AG09319 (cell line): ENCODE measurements at places on chromosomes 3 and 15.

DNA sequence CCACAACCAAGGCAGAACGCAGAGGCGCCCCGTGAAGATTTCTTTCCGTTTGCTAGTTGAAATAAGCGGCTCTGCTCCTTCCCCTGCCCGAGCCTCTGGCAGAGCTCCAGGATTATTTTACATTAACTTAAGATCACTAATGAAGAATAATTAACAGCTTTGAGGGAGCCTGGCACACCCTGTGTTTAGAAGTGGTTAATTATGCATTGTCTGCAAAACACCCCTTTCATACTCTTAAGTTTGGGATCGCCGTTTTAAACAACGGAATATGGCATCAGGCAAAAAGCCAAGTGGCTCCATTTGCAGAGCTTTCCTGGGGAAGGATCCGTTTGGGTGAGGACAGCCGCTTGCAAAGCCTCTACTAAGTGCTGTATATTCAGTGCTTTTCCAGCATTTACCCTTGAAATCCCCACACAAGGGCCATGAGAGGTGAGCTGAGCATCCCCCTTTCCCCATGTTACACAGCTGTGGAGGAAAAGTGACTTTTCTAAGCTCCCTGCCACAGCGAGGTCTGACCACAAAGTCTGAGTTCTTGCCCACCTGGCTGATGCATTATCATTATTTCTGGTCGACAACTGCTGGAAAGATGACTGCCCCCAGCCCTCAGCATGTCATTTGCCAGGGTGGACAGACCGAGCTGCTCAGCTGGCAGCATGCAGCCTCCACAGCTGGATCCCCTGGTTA, 33.9 kb downstream of the IQSEC1 start:
- DNase-seq: no peak

DNA sequence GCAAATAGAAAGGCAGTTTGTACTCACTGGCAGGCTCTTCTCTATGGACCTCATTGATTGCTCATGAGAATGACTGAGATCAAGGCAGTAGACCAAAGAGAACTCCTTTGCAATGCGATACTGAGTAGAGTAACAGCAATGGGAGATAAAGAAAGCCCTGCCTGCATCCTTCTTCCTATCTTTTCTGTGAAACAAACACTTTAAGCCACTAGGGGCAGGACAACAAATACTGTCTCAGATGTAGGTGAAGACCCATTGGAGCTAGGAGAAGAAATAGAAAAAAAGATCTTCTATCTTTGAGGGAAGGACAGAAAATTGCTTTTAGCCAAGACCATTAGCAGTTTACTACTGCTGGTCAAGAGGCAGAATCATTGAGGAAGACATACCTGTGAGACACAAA, 117.6 kb upstream of the IGSF10 start:
- DNase-seq: no peak

- DNase-seq: no peak
These were observed 642 bp downstream of the SCAP start for GRCh38 chr3:47475029-47475569.

GRCh38 chr15:60563539-60564404, 84.8 kb upstream of the ICE2 start:
- no peak for DNase-seq

- DNase-seq: no peak
These were observed 30.7 kb downstream of the CD200R1L start for GRCh38 chr3:112815981-112816380.

DNA sequence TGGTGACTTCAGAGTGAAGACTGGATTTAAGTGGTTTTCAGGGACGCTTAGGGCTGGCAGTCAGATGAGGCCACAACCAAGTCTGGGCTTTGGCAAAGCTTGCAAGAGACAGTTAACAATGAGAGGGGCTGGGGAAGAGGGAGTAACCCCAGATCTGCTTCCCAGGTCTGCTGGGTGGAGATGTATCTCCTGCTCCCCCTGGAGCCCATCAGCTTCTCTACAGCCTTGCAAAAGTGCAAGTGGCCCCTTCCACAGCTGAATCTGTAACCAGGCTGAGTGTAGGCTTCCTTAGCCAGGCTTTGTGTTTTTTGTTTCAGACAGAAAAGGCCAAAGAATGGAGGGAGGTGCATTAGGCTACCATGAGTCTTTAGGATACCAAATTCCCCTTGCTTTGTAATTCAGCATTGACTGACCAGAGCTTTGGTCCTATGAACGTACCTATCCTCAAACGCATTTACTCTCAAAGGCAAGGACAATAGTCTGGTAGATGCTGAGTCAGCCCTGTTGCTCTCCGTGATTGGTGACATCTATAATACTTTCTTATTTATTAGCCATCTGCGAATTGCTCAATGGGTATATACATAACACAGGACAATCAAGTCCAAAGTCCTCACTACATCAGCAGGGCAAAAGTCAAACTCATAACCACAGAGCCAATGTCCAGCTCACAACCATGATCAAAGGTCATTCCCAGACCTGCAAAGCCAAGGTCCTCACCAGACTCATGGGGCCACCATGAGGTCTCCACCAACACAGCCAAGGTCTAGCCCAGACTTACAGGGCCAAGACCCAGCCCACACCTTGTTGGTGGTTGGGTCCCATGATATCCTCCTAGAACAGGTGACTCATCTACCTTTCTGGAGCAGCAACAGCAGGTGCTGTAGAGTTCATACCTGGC, 17.1 kb downstream of the CCDC13 start:
- no peak for DNase-seq

GRCh38 chr3:151203051-151203420, at the start of gene GPR171:
Gene GPR171, minus strand, starts transcription at chr3:151203216. Its CDS starts 3,830 bp downstream, at chr3:151199386.
- DNase-seq: no peak

GRCh38 chr3:183123891-183124290, 24.6 kb upstream of the MCCC1 start:
- no peak for DNase-seq

GRCh38 chr3:47984075-47984728, 32.0 kb downstream of the MAP4 start:
- DNase-seq: peak; percentile 56

GRCh38 chr15:39181056-39181747, 399.7 kb upstream of the THBS1 start:
- no peak for DNase-seq

DNA sequence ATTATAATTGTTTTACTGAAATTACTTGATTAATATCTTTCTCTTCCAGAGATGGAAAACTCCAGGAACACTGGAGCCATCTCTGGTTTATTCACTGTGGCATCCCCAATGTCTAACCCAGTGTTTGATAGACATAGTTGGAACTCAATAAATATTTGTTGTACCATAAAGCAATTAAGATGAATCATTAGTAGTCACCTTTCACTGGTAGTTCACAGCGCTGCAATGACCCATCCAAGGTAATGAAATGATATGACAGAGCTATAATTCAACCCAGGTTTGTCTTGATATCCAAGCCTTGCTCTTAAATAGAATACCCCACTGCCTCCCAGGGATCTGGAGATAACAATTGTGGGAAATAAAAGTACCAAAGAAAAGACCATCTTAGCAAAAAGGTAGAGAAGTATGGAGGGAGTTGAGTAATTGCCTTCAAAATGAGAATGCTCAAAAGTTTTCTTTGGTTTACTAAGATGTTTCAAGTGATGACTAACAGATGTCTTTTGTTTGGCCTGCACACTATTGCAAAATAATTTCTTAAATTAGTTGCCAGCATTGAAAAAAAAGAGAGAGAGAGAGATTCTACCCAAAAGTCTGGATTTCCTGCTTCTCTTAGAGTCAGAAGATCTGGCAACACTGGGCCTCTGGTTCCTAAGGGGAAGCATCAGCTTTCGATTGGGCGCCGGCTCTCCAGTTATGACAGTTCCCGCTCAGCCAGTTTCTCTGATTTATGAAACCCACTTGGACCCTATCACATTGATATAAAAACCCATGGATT, 348.5 kb downstream of the ERC2 start:
- DNase-seq: peak; percentile 72

- DNase-seq: no peak
These were observed 474.8 kb upstream of the GBE1 start for GRCh38 chr3:82236257-82236656.

- DNase-seq: no peak
These were observed 31.8 kb upstream of the MYZAP start for GRCh38 chr15:57559875-57560274.

DNA sequence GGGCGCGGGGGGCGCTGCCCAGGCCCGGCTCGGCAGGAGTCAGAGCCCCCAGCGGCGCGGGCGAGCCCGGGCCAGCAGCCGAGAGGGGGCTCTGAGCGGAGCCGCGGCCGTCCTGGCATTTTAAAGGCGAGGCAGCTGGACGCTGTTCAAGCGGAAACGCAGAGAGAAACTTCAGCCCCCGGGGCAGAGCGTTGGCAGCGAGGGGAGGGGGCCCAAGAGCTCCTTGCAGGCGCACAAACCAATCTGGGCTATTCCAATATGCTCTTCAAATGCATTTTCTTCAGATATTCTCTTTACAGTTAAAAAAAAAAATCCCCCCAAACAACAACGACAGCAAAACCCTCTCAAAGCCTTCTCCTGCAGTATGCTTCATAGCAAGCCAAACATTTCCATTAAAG, at the start of gene CTXND1:
CTXND1 (minus strand) TSS at position 93 of the 398 bp plus-strand sequence. CDS start 50,264 bp downstream, outside the sequence.
- no peak for DNase-seq

DNA sequence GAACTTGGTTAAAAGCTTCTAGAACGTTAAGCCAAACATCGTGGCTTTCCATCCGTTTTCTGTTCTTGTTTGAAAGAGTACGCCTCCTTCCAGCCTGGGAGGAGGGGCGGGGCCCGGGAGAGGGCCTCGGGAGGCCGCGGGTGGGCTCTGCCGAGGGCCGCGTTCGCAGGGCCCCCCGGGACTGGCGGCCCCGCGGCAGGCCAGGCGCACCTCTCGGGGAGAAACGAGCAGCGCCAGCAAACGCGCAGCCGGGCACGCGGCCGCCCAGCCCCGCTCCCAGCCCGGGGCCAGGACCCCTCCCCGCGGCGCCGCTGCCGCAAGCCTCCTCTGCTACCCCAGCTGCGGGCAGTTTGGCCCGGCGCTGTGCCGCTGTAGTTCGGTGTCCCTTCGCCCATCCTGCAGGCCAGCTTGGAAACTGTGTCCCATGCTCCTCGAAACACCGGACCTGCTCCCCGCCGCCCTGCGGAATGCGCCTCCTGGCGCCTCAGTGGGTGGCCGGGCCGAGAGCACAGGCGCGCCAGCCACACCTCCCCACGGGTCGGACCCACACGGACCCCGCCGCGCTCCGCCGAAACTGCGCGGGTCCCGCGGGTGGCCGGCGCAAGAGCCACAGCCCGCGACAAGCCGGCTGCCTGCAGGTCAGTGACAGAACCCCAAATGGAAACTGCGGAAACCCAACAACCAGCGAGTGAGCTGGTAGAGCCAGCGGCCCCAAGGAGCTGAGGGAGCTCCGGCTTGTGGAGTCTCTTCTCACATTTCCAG, 2.3 kb downstream of the OCA2 start:
- DNase-seq: no peak

DNA sequence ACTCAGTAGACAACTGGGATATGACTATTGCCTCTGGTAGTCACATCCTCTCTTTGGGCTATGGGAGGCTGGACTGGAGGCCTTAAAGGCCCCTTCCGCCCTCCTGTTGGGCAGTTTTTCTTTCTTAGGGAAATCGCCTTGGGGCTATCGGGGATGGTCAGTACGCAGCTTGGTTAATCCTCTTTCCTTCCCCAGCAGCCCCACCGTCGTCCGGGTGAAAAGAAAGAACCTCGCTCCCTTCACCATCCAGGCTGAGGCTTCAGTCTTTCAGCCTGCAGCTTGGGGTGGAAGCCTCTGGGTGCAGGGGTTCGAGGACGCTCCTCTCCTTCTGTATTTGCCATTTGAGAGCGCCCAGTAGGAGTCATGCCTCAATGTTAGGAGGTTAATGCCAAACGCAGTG, 641 bp upstream of the ST6GAL1 start:
- DNase-seq: no peak

DNA sequence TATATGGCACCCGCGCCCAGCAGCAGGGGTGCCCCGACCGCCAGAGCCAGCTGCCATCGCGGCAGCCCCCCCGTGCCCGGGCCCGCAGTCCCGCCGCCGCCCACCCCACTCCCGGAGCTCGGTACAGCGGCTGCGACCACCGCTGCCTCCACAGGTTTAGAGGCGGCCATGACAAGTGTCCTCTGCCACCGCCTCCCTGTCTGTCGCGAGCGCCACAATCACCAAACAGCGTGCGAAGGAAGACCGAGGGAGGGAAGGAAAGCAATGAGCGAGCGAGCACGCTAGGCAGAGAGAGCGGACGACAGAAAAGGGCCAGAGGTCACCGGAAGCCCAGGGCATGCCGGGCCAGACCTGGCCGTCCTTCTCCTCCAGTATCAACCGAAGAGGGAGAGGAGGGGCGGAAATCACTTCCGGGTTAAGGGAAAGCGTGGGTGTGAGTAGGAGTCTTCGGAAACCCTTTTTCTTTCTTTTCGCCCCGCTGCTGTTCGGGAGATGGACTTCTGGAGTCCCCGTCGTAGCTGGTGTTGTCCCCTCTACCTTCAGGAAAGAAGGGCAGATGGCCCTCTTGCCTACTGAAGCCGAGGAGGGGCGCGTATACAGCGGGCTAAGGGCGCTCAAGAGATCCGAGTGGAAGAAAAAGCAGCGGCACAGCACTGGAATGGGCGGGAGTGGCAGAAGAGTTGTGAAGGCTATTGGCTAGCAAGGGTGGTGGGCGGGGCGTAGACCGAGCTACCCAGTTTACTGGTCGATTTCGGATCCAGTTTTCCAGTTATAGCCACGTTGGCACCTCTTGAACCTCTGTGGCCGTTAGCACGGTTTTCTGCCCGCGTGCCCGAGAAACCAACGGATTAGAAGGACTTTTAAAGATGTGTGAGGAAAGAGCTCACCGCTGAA, at the start of the genes LNP1 and TOMM70:
LNP1 (plus strand) TSS at position 760 of the 894 bp plus-strand sequence. CDS start 28,191 bp downstream, outside the sequence.
TOMM70 (minus strand) TSS at position 310 of the 894 bp plus-strand sequence; CDS start at position 170, 140 bp downstream.
- peak; percentile 90 for DNase-seq

- DNase-seq: no peak
These were observed 71.4 kb downstream of the MECOM start for GRCh38 chr3:169591983-169592644.

DNA sequence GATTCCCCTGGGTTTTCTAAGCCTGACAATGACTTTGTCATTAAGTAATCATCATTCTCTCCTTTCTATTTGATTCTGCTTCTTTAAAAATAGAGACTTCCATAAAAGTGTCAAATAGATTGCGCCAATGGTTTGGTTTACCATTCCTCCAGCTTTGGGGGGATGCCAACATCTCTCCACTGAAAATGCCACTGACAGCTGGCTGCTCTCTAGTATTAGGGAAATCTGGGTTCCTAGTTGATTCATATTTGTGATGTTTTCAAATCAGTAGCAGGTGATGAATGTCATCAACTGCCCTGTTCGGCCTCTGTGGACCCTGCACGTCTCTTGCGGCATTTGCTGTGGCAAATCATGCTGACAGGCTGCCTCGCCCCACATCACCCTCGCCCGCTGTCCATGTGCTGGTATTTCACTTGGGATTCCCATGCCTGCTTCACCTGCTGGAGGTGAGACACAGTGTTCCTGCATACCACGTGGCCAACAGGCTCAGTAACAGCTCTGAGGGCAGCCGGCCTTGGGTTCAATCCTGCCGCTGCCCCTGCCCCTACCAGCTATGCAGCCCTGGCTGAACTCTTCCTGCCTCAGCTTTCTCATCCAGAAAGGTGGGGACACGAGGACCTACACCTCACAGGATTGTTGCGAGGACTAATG, 28.1 kb downstream of the ZXDC start:
- no peak for DNase-seq
